NCI-H510A (cell line): ENCODE measurements at places on chromosomes 12 and 14.

DNA sequence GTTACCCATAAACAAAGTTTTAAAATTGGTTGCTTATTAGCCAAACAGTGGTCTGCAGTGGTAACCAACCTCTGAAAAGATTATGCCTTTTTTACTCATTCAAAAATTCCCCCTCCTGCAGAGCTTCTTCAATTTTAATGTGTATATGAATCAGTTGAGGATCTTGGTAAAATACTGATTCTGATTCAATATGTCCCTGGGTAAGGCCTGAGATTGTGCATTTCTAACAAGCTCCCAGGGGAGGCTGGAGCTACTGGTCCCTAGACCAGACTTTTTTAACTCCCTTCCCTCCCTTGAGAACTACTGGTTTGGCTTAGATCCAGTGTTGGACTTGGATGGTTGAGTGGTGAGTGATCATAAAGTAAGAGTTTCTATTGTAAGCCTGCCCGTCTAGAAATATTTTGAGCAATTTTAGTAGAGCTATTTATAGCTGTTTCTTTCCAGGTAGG is 90.2 kb downstream of the FUT8 start:
- no peak for DNase-seq

DNA sequence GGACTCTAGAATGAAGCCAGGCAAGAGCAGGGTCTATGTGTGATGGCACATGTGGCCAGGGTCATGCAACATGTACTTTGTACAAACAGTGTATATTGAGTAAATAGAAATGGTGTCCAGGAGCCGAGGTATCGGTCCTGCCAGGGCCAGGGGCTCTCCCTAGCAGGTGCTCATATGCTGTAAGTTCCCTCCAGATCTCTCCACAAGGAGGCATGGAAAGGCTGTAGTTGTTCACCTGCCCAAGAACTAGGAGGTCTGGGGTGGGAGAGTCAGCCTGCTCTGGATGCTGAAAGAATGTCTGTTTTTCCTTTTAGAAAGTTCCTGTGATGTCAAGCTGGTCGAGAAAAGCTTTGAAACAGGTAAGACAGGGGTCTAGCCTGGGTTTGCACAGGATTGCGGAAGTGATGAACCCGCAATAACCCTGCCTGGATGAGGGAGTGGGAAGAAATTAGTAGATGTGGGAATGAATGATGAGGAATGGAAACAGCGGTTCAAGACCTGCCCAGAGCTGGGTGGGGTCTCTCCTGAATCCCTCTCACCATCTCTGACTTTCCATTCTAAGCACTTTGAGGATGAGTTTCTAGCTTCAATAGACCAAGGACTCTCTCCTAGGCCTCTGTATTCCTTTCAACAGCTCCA is 39.6 kb downstream of the DAD1 start:
- no peak for DNase-seq

DNA sequence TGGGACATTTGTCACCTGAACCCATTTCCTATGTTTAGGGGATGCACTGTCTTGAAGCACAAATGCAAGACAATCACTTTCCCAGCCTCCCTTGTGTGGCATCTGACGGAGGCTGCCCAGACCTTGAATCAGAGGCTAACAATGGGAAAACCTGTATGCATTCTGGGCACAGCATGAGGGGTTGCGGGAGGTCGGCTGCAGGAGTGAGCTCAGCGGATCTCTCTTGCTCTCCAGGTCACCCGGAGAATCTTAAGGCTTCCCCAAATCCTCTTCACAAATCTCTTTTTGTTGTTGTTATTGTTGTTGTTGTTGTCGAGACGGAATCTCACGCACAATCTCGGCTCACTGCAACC is 15.3 kb downstream of the NFKBIA start:
- no peak for DNase-seq

GRCh38 chr12:18492372-18493025 is 231.2 kb downstream of the PIK3C2G start:
- DNase-seq = no peak

- DNase-seq = no peak
Observed at GRCh38 chr14:68616221-68616902, 176.5 kb downstream of the ZFP36L1 start.

GRCh38 chr12:106764220-106764619 is 10.3 kb upstream of the RIC8B start:
- DNase-seq = no peak

DNA sequence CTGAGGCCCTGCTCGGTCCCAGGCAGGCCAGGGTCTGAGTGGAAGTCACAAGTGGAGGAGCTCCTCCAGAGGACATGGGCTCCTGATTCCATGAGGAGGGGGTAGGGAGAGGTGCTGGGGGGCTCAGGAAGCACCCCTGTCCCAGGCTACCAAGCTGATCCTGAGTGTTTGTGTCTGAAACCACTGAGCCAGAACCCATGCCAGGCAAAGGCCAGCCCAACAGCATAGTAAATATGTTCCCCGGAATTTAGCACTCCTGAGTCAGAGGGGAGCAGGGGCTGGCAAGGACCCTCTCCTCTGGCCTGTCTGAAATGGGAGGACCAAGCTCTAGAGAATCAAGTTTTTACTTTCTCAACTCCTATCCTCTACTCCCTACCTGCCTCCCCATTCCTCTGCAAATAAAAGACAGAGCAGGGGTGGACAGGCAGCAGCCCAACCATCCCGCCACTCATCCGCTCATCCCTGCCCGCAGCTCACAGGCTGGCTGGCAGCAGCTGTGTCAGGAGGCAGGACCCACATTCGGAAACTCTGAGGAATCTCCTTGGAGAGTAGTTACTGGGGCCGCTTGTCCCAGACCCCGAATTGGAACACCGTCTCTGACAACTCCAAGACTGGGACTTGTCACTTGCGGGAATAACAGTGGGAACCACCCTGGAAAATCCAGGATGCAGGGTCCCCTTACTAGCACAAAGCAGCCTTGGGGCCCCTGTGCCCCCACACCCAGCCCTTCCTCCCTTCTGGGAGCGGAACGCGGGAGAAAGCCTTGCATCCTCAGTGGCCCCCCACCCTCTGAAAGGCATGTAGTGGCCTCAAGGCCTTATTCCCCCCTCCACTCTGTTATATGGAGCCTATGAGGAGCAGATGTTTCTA is 102.5 kb downstream of the ZFP36L1 start:
- DNase-seq = no peak

GRCh38 chr12:92418381-92418780 is 272.7 kb upstream of the BTG1 start:
- DNase-seq = no peak

DNA sequence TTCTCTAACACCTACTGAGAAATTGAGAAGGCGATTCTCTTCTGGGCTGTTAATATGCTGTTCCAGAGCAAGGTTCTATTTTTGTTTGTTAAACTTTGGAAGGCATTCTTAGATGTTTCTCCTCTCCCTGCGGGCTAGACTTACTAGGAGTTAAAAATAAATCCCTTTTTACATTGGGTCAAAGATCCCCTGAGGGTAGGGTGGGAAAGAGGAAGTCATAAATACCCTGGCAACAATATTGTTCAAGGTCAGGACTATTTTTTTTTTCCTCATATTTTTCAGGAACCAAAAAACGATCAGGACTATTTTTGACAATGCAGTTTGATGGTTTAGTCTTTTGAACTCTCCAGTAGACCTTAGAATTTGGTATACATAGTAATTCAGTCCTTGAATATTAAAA is 12.0 kb upstream of the SLC2A14 start:
- no peak for DNase-seq

- DNase-seq = no peak
Observed at GRCh38 chr12:114218136-114218535, 187.8 kb downstream of the TBX5 start.

DNA sequence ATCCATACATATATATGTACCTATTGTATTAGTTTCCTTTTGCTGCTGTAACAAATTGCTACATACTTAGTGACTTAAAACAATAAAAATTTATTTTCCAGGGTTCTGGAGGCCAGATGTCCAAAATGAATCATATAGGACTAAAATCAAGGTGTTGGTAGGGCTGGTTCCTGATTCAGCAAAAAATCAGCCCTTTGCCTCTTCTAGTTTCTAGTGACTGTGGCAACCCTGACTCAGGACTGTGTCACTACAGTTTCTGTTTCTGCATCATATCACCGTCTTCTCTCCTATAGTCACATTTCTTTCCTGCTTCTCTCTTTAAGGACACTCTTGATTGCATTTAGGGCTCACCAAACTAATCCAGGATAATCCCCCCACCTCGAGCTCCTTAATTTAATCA is 386.3 kb upstream of the TBX3 start:
- no peak for DNase-seq

- DNase-seq = no peak
Observed at GRCh38 chr12:21941506-21942376, 515 bp upstream of the ABCC9 start.

DNA sequence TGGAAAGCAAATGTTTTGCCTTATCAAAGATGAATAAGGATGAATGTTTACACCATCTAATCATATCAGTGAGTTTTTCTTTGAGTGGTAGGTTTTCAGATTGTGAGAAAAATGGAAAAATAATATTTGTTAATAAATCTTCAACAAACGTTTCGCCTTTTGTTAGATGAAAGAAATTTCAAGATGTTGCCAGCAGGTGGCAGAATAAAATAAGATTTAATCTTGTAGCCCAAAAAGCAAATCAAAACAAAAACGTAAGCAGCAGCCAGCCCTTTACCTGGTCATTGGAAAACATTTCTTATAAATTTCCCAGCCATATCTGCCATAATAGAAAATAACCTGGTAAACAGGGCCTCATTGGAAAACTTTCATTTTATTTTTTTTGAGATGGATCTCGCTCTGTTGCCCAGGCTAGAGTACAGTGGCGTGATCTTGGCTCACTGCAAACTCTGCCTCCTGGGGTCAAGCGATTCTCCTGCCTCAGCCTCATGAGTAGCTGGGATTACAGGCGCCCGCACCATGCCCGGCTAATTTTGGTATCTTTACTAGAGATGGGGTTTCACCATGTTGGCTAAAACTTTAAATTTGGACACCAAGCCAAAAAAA is 15.4 kb upstream of the TMEM120B start:
- peak; percentile 6 for DNase-seq
